ENCODE measurements at places on chromosomes 1 and 21. TPM values are rescaled to one million over a fixed set of nuclear protein-coding genes. Genes with fewer than 3 reads are reported as not detected.

- no peak for DNase-seq
Observed at GRCh38 chr1:115479055-115479482, 141.0 kb upstream of the NGF start.

DNA sequence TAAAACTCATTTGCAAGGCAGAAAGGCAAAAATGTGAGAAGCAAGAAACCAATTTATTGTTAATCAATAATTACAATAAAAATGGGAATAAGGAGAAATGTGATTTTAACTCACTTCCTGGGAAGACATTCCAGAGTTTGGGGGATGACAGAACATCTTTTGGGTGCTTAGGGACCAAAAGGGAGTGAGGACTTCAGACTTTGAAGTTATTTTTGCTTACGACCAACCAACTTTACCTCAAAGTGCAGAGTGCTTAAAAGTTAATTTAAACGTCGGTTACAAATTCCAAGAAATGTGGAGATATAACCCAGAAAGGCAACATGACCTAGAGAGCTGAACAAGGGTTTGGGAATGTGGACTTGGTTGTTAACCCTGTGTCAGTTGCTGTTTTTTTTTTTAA, 234.5 kb upstream of the C1orf105 start:
- DNase-seq, result no peak

DNA sequence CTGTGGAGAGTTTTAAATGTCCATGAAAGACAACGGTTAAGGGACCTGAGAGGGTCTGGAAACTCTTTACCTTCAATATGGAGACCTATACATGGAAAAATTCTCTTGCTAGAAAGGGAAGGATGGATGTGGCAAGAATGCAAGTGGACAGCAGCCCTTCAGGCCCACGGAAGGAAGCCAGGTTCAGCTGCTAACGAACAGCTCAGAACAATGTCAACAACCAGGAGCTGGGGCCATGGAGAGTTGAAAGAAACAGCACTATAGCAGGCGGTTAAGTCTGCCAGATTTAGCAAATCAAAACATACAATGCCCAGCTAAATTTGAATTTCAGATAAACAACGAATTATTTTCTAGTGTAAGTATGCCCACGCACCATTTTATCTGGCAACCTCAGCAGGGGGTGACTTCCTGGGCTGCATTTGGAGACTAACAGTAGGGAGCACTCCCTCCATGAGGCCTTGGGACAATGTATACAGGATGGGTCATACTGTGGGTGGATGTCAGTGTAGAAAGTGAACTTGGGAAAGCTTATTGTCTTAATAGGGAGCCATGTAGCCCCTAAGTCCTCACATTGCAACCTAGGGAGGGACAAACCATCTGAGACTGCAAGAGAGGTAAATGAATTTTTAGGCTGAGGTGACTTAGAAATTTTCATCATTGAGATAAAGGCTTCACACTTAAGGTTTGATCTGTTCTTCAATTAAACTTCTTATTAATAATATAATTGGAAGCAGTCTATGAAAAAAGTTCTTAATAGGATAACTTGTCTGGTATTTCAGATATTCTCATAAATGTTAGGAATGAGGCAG, 7.8 kb upstream of the H3-3A start:
- no peak for DNase-seq

The GBP2 gene
- not detected for total RNA-seq

GRCh38 chr1:37056325-37056724, 22.0 kb upstream of the GRIK3 start:
- no peak for DNase-seq

DNA sequence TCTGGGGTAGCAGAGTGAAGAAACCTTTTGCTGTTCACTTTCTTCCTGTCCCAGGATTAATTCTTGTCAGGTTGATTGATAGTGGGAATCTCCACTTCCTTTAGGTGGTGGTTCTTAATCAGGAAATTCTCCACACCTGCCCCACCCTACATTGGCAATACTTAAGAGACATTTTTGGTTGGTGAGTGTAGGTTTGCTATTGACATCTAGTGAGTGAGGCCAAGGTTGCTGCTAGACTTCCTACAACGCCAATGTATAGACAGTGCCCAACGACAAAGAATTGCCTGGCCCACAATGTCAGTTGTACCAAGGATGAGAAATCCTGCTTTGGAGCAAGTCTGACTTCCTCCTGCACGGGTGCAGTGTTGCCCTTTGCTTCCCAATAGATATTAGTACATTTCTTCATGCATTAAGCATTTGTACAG, 38.5 kb downstream of the MAP3K7CL start:
- no peak for DNase-seq

The TEX38 gene
- total RNA-seq, result not detected

The FCRL2 gene
- 6.6 TPM for total RNA-seq

The TSPAN1 gene
- not detected for total RNA-seq

The TSHB gene
- not detected for total RNA-seq

DNA sequence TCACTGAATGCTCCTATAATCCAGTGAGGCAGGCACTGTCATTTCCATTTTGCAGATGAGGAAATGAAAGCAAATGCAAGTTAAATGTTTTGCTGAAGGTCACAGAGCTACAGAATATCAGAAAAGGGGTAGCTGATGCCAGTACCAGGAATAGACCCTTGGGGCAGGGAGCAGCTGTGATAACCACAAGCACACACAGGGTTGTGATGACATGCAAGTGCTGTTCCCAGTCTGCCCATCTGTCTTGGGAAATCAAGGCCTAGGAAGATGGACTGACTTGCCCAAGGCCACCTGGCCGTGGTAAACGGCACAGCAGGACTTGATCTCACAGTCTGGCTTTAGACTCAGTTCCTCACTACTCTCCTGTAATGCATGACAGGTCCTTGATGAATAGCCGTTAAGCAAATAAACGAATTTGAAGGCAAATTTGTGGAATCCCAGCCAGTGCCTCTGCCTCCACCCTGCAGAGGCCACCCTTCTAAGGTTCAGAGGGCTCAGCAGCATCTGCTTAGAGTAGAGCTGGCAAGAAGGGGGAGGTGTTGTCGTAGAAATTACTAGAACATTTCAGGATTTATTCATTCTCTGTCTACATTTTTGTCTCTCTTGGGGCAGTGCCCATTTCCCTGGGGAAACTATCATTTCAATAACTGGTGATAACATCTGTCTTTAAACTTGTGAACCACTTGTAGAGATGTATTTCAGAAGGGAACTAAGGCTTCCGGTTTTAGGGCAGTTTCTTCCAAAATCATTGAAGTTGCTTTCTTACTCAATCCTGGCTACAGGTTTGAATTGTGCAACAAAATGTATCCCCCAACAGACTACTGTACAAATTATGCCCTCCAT, 53.2 kb upstream of the MRPS6 start:
- peak; percentile 95 for DNase-seq

DNA sequence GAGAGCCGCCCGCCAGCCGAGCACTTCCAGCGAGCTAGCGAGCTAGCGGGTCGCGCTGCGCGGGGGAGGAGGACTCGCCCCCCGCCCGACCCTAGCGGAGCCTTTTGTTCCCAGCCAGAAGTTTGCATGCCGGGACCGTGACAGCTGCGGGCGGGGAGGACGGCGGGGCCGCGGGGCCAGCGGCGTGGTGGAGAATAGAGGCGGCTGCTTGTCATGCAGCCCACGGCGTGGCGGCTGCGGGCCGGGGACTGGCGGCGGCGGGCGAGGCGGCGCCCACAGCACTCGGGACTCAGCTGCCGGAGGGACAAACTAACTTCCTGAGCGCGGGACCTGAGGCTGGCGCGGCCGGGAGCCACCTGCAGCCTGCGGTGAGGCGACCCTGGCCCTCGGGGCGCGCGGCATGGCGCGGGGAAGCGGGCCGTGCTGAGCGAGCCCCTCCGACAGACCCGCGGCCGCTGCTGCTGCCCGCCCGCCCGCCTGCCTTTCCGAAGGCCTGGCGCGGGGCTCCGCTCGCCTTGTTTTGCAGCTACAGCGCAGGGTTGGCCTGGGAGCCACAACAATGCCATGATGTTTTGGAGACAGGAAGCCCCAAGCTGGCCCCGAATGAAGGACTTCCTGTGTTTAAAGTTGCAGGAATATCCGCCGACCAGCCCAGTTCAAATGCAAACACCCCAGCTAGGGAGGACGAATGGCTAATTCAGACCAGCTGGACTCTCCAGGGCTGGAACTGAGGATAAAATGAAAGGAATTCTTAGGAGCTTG, 82.2 kb upstream of the BMP8A start:
- no peak for DNase-seq

All from OCI-LY7 (cell line).